Naive thymus-derived CD8-positive, alpha-beta T cell (primary cell): ENCODE measurements at places on chromosomes 7 and 10. TPM values are rescaled to one million over a fixed set of nuclear protein-coding genes. Genes with fewer than 3 reads are reported as not detected.

DNA sequence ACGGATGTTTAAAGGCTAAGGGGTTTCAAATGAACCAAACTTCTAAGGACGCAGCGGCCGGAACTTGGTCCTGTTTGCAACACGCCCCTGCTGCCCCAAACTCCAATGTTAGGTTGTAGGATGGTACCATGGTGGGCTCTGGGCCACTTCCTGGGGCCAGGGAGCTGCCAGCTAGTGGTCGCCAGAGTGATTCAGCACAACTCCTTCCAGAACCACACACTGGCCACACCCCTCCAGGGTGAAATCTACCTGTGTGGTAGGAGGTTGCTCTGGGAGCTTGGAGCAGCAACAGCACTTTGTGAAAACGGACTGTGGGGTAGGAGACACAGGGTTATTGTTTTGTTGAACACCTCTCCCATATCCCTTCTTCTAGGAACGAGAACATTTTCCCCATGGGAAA lies 161.1 kb downstream of the FANK1 start:
- DNase-seq: no peak

DNA sequence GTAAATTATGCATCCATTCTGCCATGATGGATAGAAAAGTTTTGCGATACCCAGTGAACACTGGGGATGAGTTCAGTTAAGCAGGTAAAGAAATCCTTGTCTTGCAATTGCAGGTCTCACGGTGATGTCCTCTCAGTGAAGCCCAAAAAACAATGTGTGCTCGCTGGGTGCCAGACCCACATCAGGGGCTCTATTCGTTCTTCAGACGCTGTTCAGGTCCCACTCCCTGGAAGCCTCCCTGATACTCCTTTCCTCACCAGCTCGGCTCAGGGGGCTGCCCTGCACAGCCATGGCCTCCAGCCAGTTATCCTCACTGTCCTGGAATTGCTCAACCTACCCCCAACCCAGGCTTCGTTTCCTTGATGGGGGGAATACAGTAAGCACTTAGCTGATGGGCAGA lies 323.5 kb downstream of the ADARB2 start:
- no peak for DNase-seq

GRCh38 chr10:32095116-32095733 lies 39.0 kb upstream of the KIF5B start:
- DNase-seq: no peak

- DNase-seq: no peak
These were observed 89.4 kb upstream of the LEP start for GRCh38 chr7:128151635-128152034.

- no peak for DNase-seq
These were observed 20.4 kb upstream of the INSYN2A start for GRCh38 chr10:127216786-127217185.

GRCh38 chr10:132457328-132458070 lies 60.5 kb downstream of the PWWP2B start:
- DNase-seq: peak; percentile 5

DNA sequence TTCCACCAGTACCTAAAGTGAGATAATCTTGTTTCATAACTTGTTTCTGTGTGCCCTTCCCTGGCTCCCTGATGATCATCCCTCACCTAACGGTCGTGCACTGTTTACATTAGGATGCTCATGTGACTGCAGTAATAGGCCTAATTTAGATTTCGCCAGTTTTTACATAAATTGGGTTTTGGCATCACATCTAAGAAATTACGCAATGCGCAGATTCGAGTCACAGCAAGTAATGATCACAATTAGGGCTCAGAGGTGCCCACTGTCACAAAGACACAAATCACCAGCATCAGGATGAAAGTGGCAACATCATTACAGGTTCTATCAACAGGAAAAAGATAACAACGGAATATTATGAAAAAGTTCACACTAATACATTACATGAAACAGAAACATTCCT lies 94.7 kb downstream of the LARP4B start:
- no peak for DNase-seq

DNA sequence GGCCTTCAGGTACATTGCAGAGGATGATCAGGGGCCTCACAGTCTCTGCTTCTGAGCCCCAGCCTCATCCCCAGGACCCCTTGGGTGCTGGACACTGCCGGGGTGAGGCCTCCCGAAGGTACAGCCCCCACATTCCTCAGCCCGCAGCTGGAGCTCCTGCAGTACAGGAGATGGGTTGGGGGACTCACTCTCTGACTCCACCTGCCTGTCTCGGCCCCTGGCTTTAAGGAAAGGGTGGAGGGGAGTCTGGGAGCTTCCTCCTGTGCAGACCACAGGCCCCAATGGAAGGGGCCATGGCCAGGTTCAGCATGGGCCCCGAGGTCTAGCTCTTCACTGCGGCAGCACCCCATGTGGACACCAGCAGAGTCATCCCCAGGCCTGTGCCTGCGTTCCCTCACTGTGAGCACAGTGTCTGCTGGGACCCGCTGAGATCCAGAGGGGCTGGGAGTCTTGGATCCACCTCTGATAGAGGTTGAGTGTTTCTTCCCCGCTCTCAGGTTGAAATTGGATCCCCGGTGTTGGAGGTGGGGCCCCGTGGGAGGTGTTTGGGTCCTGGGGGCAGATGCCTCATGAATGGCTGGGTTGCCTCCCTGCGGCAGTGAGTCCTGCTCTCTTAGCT lies 99.9 kb downstream of the PRKAG2 start:
- DNase-seq: no peak

Gene EIF4EBP2
- total RNA-seq: 49.4 TPM
